ENCODE measurements at places on chromosomes 3 and 15.

DNA sequence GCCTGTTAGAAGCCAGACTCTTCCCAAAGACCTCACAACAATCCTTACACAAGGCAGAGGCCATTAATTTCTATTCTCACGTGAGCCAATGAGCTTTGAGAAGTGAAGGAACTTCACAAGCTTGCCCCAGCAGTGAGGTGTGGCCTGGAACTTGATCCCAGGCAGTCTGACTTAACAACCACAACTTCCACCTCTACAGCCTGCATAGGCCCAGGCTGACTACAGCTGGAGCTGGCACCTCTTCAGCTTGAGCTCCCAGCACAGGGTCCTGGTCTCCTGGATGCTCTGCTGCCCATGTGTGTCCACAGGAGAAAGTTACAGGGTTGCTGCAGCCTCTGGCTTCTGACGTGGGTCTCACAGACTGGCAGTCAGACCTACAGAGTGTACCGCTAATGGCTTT, 111.0 kb downstream of the ERC2 start:
- no peak for DNase-seq

DNA sequence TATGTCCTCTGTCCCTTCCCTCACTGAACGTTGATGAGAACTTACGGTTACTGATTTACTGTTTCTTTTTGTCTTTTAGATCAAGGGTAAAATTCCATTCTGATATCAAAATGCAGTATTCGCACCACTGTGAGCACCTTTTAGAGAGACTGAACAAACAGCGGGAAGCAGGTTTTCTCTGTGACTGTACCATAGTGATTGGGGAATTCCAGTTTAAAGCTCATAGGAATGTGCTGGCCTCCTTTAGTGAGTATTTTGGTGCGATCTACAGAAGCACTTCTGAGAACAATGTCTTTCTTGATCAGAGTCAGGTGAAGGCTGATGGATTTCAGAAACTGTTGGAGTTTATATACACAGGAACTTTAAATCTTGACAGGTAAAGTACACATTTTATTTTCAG, 990 bp downstream of the MYNN start:
- DNase-seq = no peak

DNA sequence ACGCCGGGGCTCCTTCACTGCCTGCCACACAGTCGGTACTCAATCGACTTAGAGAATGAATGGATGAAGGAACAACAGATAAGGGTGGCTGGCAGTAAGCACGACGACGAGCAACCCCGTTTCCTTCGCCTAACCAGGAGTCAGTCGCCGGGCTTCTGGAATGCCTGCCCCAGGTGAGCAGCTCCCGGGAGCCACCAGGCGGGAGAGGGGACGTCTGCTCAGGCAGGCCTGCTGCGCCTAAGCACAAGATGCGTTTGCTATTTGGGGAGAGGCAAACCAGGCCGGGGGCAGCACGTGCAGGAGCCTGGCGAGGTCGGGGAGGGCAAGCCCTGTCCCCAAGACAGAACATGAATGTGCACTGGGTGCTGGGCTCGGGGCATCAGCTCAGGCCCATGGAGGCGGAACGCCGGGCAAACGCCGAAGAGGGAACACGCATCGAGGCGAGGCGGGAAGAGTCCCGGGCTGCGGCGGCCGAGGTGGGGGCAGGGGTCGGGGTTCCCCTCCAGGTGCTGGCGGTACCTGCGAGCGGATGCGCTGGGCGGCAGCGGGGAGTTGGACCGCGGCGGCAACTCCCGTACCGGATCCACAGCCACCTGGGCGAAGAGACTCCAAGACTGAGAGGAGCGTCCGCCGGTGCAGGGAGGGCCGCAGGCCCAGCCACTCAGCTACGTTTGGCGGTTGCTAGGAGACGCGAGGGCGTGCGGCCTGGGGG, at the start of gene CFAP92:
CFAP92 (minus strand) TSS at position 616 of the 712 bp plus-strand sequence. CDS start 772 bp downstream, outside the sequence.
- no peak for DNase-seq

DNA sequence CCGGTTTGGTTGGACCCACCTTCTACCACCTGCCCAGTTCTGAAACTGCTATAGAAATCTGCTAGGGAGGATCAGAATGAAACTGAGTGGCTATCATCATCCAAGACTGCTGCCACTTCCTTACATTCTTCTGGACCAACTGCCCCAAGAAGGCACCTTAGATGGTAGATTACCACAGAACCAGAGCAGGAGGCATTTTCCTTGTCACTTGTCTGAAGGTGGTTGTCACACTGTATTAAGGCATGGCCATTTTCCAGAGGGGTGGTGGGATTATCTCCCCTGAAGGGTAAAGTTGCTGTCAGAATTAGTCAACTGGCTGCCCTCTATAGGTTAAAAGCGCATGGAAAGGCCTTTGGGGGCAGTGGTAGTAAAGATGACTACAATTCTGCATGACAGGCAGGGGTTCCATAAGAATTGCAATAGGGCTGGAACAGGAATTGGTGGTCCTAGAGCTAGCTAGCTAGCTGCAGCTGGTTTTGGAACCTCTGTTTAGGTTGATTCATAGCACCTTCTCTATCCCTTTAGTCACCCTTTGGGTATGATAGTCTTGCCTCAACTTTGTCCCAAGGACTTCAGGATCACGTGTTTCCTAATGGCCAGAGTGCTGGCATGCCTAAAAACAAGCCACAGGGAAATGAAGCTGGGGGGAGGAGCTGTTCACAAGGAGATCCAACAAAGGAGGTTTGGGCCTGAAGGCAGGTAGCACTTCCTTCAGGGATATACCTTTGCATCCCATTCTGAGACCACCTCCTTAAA, 4.8 kb upstream of the CSPG5 start:
- DNase-seq = no peak

GRCh38 chr15:82774496-82774895, 31.4 kb downstream of the FSD2 start:
- DNase-seq = no peak

DNA sequence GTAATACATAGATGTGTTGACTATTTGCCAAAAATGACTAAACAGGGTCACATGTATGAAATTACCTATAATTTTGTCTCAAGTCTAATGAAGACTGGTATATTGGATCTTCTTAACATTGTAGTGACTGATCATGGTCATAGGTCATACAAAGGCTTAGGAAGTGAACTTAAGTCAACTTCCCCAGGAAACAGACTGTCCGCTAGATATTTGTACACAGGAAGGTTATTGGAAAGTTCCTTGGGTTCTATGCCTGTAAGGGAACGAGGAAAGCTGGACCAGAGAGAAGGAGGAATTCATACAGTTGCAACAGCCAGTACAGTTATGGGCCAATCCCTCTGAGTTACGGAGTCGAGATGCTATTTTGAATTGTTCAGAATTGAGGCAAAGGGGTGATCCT, 462.0 kb upstream of the THRB start:
- DNase-seq = no peak

- no peak for DNase-seq
Measured at GRCh38 chr3:105255350-105255749, 111.4 kb upstream of the ALCAM start.

- DNase-seq = no peak
Measured at GRCh38 chr15:27527490-27528067, 556.6 kb downstream of the GABRG3 start.

DNA sequence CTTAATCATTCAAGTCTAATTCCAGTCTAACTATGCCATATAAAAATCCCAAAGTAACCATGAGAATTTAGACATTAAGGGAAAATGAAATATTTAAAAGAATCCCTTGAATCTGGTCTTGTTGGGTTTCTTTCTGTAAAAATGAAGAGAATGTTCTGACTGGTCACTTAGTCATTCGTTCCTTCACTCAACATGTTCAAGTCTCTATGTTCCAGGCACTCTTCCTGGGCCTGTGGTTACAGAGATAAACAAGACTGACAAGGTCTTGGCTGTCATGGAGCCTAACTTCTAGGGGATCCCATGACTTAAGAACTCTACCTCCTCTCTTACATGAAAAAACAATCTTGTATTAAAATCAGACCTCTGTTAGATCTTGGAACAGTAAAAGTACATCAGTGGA, 638.6 kb upstream of the TBL1XR1 start:
- no peak for DNase-seq

GRCh38 chr3:58068122-58068809, 60.0 kb downstream of the FLNB start:
- no peak for DNase-seq

DNA sequence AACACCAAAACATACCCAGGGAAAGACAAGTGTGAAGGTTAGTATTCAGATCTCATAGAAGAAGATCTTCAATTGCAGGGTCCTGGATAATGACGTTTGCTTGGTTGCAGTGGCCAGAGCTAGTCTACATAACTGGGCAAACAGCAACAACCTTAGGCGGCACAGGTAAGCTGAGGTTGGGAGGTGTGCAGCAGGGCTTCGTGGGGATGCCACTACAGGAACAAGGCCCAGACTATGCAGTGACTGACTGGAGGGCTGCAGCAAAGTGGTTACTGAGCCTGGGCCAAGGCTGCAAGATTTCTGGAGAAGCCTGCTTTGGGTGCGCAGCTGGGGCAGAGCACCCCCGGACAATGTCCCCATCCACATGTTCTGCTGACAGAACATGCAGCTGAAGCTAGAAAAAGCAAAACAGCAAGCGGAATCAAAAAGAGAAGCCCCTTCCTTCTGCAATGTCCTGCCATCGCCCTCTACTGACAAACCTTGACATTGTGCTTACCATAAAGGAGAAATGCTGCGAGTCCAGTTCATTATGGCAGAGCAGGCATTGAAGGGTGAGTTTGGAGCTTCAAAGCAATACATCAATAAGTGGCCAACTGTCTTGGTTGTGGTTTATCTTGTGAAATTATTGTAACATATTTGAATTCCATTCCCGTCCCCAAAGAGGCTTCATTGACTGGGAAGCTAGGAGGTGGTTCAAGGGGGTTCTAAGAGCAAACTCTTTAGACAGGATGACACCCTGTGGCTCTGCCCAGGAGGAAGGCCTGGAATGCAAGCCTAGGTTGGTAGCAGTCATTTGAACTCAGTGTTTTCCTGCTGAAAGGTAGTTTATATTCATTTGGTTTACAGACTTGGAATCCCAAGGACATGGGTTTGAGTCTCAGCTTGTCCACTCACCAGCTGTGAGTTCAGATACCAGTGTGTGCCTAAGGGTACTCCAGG, 217.0 kb downstream of the PDCD6IP start:
- DNase-seq = no peak

DNA sequence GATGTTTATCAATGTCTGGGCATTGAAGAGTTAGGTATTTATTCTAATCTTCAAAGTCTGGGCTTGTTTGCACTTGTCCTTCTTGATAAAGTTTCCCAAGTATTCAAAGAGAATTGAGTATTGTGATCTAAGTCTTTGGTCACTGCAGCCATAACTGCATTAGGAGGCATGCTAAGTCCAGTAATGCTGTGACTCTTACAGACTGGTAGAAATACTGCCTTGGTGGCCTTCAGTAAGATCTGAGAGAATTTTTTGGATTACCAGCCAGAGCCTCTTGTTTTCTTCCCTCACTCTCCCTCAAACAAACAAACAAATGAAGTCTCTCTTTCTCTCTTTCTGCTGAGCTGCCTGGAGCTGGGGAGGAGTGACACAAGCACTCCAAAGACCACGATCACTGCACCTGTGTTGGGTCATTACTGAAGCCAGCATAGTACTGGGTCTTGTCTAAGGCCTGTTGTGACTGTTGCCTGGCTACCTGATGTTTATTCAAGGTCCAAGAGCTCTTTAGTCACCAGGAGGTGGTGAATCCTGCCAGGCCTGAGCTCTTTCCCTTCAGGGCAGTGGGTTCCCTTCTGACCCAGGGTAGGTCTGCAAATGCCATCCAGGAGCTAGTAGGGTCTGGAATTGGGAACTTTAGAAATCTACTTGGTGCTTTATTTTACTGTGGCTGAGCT, 14.8 kb upstream of the RBP2 start:
- DNase-seq = no peak

- no peak for DNase-seq
Measured at GRCh38 chr3:114455432-114455831, 161.6 kb downstream of the TIGIT start.

DNA sequence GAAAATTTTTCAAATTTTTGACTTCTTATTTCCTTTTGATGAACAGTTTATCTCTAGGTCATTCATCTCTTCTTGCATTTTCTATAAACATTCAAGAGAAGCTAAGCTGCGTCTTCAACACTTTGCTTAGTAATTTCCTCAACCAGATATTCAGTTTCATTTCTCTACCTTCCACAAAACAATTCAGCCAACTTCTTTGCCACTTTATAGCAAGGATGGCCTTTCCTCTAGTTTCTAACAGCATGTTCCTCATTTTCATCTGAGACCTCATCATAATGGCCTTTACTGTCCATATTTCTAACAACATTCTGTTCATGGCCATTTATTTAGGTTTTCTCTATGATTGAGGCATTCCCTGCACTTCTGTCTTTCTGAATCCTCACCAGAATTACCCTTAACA, 90.0 kb downstream of the ARIH1 start:
- DNase-seq = no peak
